ENCODE measurements at places on chromosomes 7 and 10.

GRCh38 chr7:45136106-45137060 lies 21.2 kb upstream of the RAMP3 start:
- DNase-seq, result peak; percentile 63

GRCh38 chr10:92208736-92209135 lies 82.1 kb downstream of the CPEB3 start:
- DNase-seq, result peak; percentile 3

DNA sequence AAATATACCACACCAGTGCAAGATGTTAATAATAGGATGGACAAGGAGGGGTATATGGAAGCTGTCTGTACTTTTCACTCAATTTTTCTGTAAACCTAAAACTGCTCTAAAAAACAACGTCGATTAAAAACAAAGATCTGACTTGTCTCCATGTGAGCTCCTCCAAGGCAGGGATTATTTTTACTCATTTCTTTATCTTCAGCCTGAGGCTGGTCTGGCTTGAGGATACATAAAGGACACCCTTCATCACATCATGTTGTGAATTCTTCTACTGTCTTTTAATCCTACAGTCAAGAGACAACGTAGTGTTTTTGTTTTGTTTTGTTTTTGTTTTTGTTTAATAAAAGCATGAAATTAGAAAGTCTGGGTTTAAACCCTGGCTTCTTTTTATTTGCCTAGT lies 486.9 kb downstream of the PLXNA4 start:
- DNase-seq, result no peak

DNA sequence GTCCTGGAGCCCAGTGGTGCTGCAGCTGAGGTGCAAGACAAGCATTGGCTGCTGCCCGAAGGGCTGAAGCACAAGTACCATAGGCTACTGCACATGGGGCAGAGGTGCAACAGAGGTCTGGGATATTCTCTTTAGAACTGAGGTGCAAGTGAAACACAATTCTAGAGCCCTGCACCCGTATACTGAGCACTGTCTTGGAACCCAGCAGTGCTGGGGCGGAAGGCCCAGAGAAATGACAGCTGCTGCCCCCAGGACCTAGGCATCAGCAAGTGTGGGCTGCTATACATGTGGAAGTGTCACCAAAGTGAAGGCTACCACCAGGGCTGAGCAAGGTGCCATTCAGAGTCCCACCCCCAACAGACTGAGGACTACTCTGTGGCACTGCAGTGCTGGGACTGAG lies 393.6 kb upstream of the STEAP1 start:
- no peak for DNase-seq

DNA sequence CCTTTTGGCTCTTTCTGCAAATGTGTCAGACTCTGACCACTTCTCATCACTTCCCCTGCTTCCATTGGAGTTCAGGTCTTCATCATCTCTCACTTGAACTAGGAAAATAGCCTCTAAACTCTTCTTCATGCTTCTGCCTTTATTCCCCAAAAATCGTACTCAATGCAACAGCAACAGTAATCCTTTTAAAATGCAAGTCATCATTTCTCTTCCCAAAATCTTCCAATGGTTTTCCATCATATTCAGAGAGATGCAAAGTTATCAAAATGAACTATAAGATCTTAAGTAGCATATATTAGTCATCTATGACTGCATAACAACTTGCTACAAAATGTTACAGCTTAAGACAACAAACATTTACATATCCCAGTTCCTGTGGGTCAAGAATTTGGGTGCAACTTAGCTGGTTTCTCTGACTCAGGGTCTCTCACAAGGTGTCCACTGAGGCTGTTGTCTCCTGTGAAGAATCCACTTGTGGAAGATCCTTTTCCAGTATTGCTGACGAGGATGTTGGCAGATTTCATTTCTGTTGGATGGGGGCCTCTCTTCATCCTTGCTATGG lies 31.0 kb upstream of the ETV1 start:
- DNase-seq, result no peak

GRCh38 chr7:151688236-151688780 lies 168.6 kb upstream of the RHEB start:
- DNase-seq, result no peak

DNA sequence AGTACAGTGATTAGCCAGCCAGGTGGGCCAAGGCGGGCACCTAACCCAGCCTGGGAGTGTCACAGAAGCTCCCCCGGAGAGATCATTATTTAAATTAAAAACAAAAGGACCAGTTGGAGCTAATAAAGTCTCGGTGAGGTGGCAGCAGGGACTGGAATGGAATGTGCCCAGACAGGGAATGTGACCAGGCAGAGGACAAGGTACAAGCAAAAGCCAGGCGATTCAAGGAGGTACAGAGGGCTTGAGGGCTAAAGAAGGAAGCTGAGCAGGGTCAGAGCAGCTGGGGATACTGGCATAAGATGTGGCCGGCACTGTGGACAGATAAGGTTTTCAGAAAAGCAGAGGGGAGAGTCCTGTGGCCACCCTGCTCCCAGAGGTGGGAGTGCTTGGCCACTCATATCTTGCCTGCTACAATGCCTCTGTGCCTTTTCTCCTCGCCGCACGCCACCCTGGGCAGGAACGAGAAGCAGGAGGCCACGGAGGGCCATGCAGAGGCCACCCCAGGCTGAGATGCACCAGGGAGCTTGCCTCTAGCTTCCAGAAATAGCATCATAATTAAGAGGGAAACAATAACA lies 13.2 kb downstream of the TMEM273 start:
- DNase-seq, result no peak

- DNase-seq, result no peak
Measured at GRCh38 chr10:94251568-94251967, 111.2 kb downstream of the NOC3L start.

GRCh38 chr7:134750083-134751062 lies 29.1 kb upstream of the CALD1 start:
- no peak for DNase-seq

GRCh38 chr10:117631276-117632145 lies 89.0 kb downstream of the EMX2 start:
- no peak for DNase-seq

DNA sequence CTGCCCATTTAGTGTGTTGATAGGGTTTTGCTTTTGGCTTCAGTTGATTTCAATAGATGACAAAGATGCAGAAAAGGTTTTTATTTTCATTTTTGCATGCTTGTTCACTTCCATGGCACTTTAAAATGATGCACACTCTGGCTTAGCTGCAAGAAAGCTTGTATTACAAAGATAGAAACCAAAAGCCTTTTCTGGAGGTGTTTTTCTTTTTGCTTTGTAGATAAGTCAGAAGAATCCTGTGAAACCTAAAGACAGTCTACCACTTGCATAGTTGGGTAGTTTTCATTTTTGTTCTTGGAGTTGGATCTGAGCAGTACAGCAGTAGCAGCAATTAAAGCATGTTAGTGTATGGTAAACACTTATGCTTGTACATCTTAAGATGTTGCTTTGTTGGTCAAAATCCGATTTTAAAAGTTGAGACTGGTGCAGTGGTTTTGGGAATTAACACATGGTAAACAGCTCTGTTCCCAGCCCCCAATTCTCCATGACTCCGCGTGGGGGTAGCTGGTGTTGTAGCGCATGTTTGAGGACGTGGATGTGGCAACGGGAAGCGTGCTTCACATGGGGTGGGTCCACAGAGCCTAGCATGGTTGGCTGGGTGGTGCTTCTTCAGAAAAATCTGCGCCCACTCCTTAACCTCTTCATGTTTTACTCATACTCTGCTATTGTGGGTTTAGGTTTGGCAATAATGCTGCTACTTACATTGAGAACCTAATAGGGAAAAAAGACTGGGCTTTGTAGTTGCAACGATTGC lies 19.8 kb downstream of the CCNY start:
- DNase-seq, result no peak

DNA sequence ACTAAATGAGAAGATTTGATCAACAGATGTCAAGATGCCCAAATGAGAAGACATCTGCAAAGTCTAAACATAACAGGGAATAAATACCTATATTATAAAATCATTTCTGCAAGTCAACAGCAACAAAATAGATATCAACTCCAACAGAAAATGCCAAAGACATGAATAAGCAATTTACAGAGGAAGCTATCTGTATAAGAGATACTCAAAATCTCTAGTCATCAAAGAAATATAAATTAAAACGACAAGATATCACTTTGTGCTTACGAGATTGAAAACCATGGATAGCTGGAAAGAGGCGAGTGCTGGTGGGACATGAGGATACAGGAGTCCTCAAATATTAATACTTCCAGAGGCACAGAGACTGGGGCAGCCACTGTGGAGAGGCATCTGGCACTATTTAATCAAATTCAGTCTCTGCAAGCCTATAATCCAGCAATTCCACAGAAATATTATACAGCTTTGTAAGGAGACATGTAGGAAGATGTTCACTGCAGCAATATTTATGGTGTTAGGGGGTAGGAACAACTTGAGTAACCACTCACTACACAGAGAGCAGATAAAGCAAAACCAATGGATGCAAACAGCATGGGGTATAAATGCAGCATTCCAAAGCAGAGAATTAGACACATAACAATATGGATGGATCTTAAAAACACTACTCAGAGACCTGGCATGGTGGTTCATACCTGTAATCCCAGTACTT lies 4.8 kb downstream of the DNMBP start:
- no peak for DNase-seq

GRCh38 chr7:31027161-31027965 lies 24.7 kb upstream of the ADCYAP1R1 start:
- DNase-seq, result no peak

DNA sequence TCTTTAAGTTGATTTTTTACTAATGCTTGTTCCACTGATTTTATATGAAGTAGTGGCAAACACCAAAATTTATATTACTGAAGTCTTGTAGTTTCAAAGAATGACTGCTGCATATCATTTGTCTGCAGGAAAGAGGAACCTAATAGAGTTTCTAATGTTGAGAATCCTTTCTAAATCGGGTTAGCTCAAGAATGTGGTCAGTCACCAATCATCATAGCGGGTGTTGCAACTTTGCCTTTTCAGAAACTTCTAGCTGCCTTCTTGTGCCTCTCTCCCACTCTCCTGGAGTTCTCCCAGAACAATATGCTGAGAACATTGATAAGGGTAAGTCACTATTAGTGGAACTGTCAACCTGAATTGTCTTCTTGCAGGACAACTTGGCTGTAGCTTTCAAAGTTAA lies 524.8 kb upstream of the SORCS1 start:
- DNase-seq, result no peak

GRCh38 chr7:107372298-107372697 lies 97.6 kb upstream of the GPR22 start:
- DNase-seq, result no peak

DNA sequence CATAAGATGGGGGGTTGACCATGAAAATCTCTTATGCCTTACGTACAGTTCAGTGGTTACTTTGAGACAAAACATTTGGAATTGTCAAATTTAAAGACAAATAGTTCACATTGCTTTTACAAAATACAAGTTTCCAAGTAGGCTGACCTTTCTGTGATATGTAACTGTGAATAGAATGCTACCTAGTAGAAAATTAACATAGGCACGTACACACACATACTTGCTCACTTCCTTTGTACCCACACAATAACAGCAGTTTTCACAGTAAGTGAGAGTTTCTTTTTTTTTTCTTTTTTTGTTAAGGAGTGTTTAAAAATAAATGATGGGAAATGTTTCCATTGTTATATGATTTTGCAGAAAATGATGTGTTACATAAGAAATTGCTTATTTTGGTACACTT lies 53.3 kb upstream of the SP8 start:
- no peak for DNase-seq

DNA sequence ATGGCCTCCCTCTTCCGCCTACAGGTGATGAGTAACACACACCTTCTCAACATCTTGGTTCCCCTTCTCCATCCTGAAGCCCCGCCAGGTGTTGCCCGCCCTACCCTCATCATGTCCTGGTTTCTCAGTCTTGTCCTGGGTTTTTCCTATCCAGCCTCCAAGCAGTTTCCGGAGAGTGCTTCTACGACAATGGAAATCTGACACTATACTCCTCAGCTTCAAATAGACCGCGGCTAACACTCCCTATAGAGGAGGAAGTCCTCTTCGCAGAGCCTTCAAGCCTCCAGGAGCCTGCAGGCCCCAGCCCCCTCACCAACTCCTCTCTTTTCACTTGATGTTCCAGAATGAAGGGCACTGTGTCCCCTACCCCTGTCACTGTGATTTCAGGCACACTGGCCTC lies 147.4 kb downstream of the PRPF18 start:
- no peak for DNase-seq

GRCh38 chr10:102399217-102400021 lies 3.9 kb downstream of the NFKB2 start:
- DNase-seq, result peak; percentile 68

DNA sequence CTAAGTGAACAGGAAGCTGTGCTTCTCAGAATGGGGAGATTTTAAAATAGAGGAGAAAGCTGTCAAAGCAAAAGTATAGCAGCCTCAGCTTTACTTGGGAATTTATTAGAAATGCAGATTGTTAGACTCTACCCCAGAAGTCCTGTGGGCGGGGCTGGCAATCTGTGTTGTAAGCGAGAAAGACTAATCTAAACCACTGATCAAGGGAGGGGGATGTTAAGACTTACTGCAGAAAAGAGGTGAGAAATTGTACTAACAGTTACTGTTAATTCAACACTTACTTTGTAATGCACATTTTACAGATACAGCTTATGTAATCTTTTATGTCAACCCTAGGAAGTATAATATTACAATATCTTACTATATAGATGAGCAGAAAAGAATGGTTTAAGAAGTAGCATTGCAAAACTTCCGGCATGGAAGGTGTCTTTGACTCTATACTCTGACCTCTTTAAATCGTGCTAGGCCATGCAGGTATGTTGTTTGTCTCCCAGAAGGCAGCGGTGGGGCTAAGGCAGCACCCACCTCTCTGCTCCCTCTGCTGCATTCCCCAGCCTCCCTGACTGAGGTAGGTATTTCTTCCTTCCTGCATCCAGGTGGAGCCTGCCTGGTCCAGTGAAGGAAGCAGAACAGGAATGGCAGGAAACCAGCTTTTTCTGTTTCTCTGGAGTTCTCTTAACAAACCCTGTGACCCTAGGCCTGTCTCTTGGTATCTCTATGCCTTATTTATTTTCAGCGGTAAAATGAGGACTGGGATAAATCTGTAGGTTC lies 462.2 kb downstream of the AUTS2 start:
- no peak for DNase-seq

GRCh38 chr7:128427289-128427891 lies 17.6 kb upstream of the IMPDH1 start:
- DNase-seq, result peak; percentile 50

- no peak for DNase-seq
Measured at GRCh38 chr7:105971845-105972244, 8.8 kb downstream of the CDHR3 start.

- no peak for DNase-seq
Measured at GRCh38 chr10:11869743-11870460, 46.7 kb downstream of the PROSER2 start.

GRCh38 chr7:129169686-129170440 lies 18.6 kb upstream of the SMO start:
- DNase-seq, result no peak

- no peak for DNase-seq
Measured at GRCh38 chr7:37504801-37505200, 56.1 kb upstream of the ELMO1 start.

DNA sequence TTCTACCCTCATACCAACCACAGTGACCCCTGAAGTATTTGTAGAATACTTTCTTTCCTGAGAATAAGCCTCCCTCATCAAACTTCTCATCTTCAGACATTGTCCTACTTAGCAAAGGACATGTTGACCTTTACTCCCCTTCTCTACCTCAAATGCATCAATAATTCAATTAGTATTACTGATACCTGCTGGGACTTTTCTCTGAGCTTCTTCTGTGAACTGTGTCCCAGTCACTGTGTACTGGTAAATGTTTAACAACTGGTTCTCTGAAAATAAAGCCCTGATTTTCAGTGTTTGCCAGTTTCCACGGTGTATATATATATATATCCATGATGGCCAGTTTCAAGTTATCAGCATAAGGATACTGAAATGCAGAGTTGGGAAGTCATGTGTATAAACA lies 12.2 kb downstream of the PANK1 start:
- no peak for DNase-seq
